Fibroblast of the aortic adventitia (primary cell): ENCODE measurements at places on chromosomes 7 and 10. TPM values are rescaled to one million over a fixed set of nuclear protein-coding genes. Genes with fewer than 3 reads are reported as not detected.

Gene ACTL6B
- not detected in 2 replicates for total RNA-seq

Gene PRLHR
- not detected in 2 replicates for total RNA-seq

Gene GLI3
- 7.0 and 7.2 TPM in 2 replicates for total RNA-seq

Gene MRLN
- not detected in 2 replicates for total RNA-seq

Gene MKX
- 0.25 and 0.27 TPM in 2 replicates for total RNA-seq

Gene IFIT3
- total RNA-seq, result 23.1 and 88.3 TPM in 2 replicates

Gene SPDYE5
- 0.09 TPM in 1 of 2 replicates, not detected in the other for total RNA-seq

Gene CNNM1
- 0.09 and 0.41 TPM in 2 replicates for total RNA-seq

Gene PMPCB
- total RNA-seq, result 59.2 and 67.4 TPM in 2 replicates

Gene GPR15LG
- not detected in 2 replicates for total RNA-seq

Gene CYP3A4
- total RNA-seq, result not detected in 2 replicates

Gene COL26A1
- not detected in 2 replicates for total RNA-seq
